Mesenchymal stem cell (in vitro differentiated cells and primary cell): ENCODE measurements at places on chromosomes 5 and 9.
A peak's percentile ranks its signal among the peaks of the same experiment; 100 is the strongest.

DNA sequence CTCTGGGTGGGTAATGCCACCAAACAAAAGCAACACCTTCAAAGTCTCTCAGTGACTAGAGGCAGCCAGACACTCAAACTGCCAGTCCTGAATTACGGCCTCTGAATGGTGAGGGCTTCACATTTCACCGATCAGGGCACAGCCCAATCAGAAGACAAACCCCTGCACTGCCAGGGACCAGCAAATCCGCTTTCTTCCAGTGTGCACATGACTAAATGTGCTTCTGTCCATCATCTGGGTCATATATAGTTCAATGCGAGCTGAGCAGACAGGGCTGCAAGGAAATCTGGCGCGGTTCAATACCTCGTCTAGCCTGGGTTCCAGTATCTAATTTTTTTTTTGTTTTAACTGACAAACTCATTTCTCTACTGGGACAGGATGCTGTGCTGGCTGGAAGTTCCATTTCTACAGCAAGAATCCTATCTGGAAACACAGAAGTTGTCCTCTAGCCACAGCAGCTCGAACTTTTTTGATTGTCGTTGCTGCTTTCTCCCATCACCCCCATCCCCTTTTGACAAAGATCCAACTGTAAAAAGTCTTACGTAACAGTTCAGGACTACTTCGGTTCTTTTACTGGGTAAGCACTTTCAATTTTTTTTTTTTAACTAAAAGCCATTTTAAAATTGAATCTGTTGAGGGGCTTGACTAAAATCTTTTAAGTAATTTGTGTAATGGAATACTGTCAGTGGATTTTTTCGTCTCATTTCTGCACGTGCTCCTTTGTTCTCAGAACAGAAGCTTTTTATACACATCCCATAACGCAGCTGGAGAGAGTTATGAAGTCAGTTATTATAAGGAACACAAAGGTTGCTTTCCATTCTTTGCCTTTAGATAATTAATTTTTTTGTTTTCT, 112.7 kb downstream of the NR6A1 start:
- peak; percentile 97 for DNase-seq

DNA sequence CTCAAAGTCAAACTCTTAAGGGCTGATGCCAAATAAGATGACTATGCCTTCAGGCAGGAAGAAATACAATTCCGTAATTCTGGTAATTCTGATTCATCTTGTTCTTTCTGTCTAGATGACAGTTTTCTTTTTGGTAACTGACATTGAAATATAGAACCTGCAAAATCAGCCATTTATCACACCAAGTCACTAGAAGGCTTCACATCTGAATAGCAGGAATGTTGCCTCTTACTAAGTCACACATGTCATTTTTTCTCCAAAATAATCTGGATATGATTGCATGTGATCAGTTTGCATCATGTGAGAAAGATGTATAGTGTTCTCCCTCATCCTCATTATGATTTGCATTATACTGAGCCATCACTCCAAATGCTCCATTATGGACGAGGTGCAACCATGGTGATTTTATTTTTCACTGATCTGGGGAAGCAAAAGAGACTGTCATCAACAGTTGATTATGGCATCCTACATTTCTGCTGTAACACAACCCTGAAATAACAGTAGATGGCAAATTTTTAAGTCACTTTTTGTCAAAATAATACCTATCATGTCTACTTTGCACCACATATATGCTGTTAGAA, 69.0 kb downstream of the HCN1 start:
- DNase-seq: no peak

GRCh38 chr9:128206484-128206883, 3.3 kb downstream of the DNM1 start:
- no peak for DNase-seq

- DNase-seq: peak; percentile 52
These were observed 2.9 kb downstream of the NTNG2 start for GRCh38 chr9:132164604-132165362.

- peak; percentile 50 for DNase-seq
These were observed 27.7 kb downstream of the PARP8 start for GRCh38 chr5:50694027-50694590.

GRCh38 chr5:82364497-82364896, 86.3 kb upstream of the RPS23 start:
- peak; percentile 67 for DNase-seq

GRCh38 chr9:91802391-91802790, 147.6 kb downstream of the ROR2 start:
- DNase-seq: no peak

- no peak for DNase-seq
These were observed 23.1 kb downstream of the SPTAN1 start for GRCh38 chr9:128575469-128575868.

GRCh38 chr5:141958113-141958512, at the start of gene PCDH12:
Gene PCDH12 (minus strand): TSS chr5:141958202. CDS start chr5:141957851, 351 bp downstream.
- DNase-seq: peak; percentile 39

- DNase-seq: no peak
These were observed 76.6 kb downstream of the CD180 start for GRCh38 chr5:67120032-67120431.

DNA sequence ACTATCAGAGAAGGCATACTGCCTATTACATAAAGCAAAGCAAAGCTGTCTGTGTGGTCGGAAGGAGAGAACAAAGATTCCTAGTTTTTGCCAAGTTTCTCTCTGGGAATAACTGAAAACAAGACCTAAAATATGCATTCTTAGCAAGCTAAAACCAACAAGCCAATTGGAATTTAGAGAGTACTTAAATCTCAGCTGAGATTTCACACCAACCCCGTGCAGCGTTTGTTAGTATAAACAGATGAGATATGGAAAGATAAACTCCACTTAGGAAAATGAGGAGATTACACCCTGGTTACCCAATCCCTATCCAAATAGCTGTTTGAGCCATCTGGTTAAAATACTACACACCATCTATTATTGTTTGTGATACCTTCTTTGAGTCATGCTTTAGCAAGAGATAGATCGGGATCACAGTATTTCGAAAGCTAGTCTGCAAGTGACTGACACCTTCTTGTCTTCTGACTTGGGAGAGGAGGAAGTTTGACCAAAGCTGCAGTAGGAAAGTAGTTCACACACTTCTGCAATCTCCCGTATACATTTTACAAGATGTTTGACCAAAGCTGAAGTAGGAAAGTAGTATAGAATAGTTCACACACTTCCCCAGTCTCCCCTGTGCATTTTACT, 18.2 kb downstream of the FAF2 start:
- peak; percentile 91 for DNase-seq

DNA sequence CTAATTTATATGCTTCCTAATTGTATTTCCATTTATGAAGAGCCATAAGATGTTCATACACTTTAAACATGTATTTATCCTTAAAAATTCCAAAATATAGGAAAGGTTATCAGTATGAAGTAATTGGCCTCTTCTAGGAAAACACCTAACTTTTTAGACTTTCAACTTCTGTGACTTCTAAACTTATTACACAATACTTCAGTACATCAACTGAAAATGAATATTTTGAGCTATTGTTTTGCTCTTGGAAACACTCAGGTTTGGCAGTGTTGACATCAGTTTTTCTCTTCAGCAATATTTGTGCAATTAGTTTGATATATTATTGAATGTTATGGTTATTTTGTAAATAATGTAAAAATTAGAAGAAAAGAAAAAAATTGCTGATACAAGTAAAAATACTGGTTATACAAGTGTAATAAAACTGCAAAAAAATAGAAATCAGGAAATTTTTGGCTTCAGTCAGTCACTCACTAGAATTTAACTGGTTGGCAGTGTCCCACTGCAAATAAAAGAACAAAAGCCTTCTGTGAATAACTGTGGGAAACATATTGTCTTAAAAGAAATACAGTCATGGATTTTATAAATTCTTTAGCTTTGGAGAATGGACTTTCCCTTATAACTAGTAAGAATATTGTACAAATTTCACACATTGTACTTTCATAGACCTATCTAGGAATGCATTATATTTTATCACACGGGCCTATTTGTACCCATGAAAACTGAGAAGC, 635.9 kb downstream of the TLE1 start:
- DNase-seq: no peak

- no peak for DNase-seq
These were observed 1915.7 kb upstream of the CDH9 start for GRCh38 chr5:28954074-28954473.
